Endothelial cell (in vitro differentiated cells): ENCODE measurements at places on chromosomes 7 and 10.

DNA sequence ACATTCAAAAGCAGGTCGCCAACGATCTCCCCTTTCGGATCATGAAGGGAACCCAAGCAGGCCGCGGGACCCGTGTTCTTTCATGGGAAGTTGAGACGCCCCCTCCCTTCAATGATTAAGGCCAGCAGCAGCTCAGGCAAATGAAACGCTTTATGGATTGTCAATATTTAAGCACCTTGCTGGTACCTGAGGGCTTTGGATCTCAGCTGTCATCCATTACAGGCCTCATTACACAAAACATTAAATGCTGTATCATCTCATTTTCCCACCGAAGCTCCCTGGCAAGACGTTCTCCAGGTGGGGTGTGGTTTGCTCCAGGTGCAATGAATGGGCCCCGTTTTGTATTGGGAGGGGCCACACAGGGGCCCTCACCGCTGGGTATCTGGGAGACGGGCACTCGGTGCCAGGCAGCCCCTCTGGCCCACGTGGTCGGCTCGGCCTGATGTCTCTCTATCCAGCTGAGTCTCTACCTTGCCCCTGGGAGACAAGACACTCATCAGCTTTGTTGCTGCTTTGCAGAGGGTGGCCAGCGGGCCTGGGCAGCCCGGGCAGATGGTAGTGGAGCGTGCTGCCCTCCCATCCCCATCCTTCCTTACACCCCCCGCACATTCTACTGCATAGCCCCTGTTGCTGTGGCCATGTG lies 456.1 kb upstream of the FOXK1 start:
- DNase-seq = no peak

DNA sequence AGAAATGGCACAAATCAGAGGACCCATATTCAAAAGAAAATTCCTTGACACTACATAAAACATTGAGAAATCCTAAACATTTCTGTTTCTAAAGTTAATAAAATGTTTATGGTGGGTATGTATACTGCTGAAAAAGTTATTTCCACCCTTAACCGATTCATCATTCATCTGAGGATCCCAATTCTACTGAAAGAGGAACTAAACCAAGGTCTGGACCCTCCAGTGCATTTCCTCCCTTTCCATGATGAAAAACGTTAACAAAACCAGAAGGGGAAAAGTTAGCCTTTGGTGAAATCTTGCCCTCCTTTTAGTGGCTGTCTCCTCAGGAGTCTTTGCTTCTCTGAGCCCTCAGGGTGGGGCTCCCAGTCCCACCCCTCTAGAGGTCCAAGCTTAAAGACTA lies 144.5 kb upstream of the ASAH2 start:
- no peak for DNase-seq

DNA sequence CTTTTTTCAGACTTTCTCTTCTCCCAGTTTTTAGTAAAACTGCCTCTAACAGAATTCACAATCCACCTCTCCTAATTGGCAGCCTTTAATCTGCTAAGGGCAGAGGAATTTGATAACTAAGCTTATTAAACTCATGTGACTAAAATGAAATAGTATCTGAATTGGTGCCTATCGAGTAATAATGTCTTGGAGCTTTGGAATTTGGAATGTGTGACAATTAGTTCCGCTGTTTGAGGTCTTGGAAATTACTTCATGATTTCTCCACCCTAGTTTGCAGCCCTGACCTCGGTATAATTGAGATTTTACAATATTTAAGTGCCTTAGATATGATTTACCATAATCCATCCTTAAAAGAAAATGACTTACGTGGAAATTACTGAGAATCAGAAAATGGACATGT lies 190.4 kb upstream of the NEBL start:
- DNase-seq = no peak

- DNase-seq = no peak
These were observed 139.5 kb downstream of the PLCE1 start for GRCh38 chr10:94133239-94133638.

GRCh38 chr7:23346316-23346715 lies 47.2 kb downstream of the MALSU1 start:
- DNase-seq = no peak
